Cerebellar cortex (tissue), 1 donor: ENCODE measurements at places on chromosomes 13 and 19.

GRCh38 chr13:66860878-66861417, 369.2 kb downstream of the PCDH9 start:
- no peak for DNase-seq

DNA sequence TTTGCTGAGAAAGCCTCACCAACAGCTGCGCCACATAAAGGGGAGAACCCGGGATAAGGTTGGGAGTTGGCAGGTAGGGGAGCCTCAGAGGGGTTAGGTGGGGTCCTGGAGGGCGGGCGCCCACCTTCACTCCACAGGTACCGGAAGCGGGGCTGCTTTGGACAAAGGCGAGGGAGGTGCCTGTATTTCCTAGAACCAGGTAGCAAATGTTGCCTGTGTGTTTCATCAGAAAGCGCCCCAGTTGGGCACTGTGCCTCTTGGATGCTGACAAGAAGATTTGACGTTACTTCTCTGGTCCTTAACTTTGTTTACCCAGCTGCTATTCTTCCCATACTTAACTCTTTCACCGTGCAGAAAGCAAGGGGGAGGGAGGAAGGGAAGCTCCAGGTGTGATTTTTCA, 278.9 kb downstream of the ZNF536 start:
- no peak for DNase-seq

GRCh38 chr13:41588899-41589298, 131.5 kb downstream of the RGCC start:
- DNase-seq: no peak

DNA sequence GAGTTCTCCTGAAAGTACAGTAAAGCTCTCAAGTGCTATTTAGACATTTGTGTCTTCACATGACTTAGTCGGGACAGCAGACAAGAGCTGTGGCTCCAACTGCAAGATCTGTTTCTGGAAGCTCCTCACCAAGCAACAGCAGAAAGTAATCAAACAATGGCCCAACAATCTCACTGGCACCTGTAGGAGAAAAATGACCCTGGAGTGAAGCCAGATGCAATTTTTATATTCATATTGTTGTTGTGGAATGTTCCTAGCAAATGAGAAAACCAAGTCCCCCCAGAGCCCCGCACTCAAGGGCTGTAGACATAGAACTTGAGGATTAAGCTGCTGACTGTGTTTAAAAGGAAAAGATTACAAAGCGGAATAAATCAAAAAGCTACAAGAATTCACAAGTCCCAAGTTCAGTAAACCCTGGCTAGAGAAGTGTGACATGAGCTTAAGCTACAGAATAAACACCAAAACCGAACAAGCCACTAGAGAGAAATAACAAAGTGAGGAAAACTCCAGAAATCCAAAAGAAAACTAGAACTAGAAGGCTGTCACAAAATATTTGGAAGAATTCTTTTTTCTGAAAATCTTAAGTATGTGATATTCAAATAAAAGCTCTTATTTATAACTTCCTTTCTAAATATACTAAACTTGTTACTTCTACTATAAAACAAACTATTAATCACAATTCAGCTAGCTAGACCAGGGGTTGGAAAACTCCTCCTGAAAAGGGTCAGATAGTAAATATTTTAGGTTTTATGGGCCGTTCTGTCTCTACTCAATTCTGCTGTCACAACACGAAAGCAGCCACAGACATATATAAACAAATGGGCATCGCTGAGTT, 454.5 kb downstream of the SUCLA2 start:
- no peak for DNase-seq

DNA sequence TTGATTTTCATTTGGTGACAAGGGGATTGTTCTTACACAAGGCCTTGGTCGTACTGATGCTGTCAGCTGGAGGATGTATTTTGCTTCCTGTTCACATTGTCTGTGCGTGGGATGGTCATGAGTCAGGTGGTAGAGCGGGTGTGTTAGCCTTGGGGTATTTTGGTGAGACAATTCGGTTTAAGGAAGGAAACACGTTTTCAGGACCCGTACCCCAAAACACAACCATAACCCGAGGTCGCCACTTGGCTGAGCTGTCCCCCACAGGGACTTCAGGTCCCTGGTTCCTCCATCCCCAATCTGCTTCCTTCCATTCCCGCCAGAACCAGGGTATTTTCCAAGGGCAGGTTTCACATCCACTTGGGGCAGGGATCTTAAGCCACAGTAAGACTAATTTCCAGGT, 15.0 kb downstream of the MYO9B start:
- no peak for DNase-seq
